ENCODE measurements at places on chromosomes 7 and 10. TPM values are rescaled to one million over a fixed set of nuclear protein-coding genes. Genes with fewer than 3 reads are reported as not detected.

- no peak for DNase-seq
These were observed 3.8 kb downstream of the LRCH4 start for GRCh38 chr7:100582041-100582579.

DNA sequence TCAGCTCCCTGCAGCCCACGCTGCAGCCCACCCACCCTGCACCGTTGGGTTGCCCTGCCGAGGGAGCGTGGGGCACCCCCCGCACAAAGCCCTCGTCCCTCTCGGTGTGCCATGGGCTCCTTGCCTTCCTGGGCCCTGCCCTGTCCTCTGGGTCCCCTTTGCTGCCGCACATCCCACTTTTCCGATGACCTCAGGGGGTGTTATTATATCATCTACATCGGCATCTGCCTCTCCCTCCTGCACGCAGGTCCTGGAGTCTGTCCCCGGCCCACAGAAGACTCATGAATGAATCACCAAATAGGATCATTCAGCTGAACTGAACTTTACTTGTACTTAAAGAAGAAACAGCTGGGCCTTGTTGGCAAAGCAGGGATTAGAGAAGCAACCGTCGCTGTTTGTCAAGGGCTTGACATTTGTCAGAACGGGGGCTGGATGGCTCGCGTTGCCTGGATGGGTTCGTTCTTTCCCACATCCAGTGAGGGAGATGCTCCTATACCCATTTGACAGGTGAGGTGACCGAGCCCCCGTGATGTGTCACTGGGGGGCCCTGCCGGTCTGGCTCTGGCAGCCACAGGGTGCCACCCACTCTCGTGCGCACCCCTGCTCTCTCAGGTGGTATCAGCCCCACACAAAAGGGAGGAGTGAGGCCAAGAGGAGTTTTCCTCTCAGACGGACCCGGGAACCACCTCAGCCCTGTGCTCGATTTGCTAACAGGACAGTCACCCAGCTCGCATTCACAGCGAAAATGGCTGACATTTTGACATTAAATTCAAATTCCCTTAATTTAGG lies 58.6 kb upstream of the EBF3 start:
- no peak for DNase-seq

- DNase-seq: no peak
These were observed 58.2 kb downstream of the CFTR start for GRCh38 chr7:117538053-117538452.

GRCh38 chr7:106588422-106589197 lies 72.3 kb downstream of the CCDC71L start:
- DNase-seq: no peak

DNA sequence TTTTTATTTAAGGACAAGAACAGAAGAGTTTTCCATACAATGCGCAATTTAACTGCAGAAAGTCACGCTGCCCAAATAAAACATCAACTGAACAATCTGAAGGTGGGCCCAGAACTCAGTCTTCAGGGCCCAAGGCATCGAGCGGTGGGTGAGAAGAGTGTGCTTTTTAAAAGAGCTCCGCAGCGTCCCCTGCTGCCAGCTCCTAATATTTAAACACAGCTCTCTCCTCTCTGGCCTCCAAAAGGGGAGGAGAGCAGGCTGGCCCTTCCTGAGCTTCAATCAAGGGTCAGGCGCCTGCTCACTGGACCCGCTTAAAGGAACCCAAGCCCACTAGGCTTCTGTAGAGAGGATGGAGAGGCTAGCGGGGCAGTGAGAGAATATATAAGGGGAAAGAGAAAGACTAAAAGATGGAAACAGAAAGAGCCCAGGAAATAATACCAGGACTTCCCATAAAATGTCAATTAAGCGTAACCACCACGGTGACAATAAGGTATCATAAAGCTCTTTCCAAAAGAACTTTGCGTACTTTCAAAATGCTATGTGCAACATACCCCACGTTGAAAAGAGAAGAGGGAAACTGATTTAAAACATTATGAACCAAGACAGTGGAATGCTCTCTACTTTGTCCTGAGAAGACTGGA lies 2.8 kb downstream of the FAM53B start:
- DNase-seq: no peak

Gene SLC13A1
- not detected for total RNA-seq

DNA sequence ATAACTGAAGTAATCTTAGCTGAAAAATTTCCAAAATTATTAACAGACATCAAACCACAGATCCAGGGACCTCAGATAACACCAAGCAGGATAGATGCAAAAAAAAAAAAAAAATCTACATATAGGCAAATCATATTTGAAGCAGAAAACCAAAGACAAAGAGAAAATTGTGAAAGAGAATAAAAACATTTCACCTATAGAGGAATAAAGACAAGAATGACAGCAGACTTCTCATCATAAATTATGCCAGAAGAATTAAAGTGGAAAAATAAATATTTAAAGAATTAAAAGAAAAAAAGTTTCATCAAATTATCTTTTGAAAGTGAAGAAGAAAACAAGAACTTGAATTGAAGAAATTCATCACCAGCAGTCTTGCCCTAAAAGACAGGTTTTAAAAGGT lies 467.5 kb downstream of the GPAM start:
- DNase-seq: no peak

GRCh38 chr7:101488826-101489572 lies 126.3 kb downstream of the COL26A1 start:
- no peak for DNase-seq

DNA sequence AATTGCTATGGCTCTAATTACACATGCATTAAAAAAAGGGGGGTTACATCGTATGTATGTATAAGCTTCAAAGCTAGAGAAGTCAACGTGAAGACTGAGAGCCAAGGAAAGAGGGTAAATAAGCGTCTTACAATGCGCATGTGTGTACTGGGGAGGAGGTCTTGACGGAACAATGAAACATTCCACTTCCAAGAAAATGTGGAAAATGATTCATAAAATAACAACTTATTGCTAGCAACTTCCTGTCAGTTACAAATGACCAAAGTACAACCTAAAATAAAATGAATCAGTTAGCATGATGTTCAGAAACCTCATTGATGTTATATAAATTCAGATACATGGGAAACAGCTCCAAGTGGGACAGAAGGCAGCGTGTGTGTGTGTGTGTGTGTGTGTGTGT lies 104.1 kb upstream of the RHEB start:
- DNase-seq: peak; percentile 83

Data from pulmonary artery endothelial cell (primary cell).